ENCODE measurements at places on chromosomes 3 and 15. TPM values are rescaled to one million over a fixed set of nuclear protein-coding genes. Genes with fewer than 3 reads are reported as not detected.

The SHF gene
- total RNA-seq: 1.9 TPM

GRCh38 chr3:185746470-185746869, 78.4 kb downstream of the IGF2BP2 start:
- no peak for DNase-seq

GRCh38 chr3:62876064-62876463, 848 bp upstream of the CADPS start:
- DNase-seq: peak; percentile 7

The ITGA11 gene
- total RNA-seq: 0.20 TPM

DNA sequence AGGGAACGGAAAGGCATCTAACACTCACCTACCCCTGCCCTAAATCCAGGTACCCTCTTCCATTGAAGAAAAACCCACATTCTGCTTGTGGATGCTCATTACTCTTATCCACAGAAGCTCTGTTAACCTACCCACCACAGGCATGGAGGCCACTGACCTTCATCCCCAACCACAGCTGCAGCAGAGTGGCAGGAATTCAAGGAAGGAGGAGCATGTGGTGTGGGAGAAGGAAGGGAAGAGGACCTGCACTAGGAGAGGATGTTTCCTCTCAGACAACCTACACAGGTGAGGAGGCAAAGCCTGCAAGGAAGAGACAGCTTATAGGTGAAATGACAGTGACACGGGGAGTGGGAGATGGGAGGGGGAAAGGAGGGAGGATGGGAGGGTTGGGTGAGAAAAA, 192.5 kb upstream of the TSC22D2 start:
- no peak for DNase-seq

DNA sequence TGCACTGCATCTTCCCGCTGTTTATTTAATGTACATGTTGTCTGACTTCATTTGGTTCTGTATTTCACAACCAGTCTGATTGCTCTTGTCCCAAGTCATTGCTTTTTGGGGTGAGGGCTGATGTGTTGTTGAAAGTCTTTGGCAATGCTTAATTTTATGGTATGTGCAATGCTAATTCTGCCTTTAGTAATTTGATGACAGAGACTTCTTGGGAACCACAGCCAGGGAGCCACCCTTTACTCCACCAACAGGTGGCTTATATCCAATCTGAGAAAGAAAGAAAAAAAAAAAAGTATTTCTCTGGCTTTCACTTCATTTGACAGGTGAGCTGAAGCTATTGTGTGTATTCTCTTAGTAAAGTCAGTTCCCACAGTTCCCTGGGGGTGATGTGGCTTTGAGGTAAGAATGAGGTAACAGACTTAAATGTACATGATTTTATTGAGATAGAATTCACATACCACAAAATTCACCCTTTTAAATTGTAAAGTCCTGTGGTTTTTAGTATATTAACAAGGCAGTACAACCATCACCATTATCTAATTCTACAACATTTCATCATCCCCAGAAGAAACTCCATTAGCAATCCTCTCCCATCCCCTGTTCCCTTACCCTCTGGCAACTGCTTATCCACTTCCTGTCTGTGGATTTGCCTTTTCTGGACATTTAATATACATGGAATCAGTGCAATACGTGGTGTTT, 97.3 kb downstream of the SLCO3A1 start:
- no peak for DNase-seq

DNA sequence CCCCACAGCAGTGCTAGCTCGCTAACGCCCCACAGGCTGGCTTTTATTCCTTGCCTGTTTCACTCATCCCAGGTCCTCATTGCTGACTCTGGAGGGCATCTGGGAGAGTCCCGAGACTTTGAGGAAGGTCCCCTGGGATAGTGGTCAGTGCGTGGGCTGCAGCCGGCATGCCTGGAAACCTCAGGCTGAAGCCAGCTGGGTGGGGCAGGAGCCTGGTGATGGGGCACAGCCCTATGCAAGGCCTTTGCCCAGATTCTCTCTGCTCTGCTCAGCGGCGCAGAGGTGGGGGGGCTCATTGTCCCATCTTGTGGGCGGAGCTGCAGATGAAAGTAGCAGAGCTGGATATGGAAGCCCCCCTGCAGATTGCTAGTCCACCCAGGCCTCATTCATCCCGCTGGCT, 55.7 kb upstream of the SMAD6 start:
- DNase-seq: no peak

GRCh38 chr3:31946484-31947081, 34.5 kb downstream of the OSBPL10 start:
- DNase-seq: no peak

The KBTBD8 gene
- 5.9 TPM for total RNA-seq

- no peak for DNase-seq
Observed at GRCh38 chr3:41035456-41036022, 163.8 kb upstream of the CTNNB1 start.

DNA sequence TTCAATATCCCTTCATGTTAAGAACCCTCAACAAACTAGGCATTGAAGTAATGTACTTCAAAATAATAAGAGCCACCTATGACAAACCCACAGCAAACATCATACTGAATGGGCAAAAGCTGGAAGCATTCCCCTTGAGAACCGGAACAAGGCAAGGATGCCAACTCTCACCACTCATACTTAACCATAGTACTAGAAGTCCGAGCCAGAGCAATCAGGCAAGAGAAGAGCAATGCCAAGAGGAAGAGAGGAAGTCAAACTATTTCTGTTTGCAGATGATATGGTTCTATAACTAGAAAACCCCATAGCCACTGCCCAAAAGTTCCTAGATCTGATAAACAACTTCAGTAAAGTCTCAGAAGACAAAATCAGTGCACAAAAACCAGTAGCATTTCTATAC, 161.9 kb downstream of the UBE2E2 start:
- DNase-seq: peak; percentile 68

The PEAK1 gene
- 78.1 TPM for total RNA-seq

The CPA3 gene
- 13.2 TPM for total RNA-seq

The WDR72 gene
- not detected for total RNA-seq

The PLCL2 gene
- 15.6 TPM for total RNA-seq

DNA sequence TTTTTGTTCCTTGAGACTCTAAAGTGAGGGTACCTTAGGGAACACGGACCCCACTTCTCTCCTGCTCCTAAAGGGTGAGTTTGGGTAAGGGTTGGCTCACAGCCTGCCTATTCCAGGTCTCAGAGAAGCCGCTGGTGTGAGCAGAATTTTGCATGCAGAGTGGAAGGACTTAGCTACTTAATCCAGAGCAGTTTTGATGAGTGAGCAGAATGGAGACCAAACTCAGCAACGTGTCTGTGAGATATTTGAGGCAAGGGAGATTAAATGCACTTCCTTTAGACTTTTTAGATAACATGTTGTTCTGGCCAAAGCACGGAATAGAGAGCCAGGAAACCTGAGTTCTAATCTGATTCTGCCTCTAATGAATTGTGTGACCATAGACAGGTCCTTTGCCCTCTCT, 5.1 kb downstream of the SLC24A1 start:
- no peak for DNase-seq

GRCh38 chr3:16789344-16790120, 95.2 kb upstream of the PLCL2 start:
- DNase-seq: no peak

GRCh38 chr3:172536505-172536904, 13.3 kb upstream of the TNFSF10 start:
- no peak for DNase-seq

DNA sequence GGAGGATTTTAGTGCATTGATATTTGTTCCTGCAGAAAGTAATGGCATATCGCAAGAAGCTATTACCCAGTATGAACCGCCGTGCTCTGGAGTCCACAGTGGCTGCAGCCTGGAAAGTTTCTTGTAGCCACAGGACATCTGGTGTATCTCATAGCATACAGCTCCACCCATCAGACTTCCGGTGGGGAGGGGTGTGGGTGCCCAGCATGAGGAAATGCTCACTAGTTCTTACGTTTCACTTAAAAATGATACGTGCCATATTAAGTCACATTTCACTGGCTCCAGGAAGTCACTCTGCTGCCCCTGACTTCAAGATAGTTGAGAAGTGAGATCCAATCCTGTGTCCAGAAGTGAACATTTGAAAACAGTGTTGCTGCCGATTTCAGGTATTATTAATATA, 990.4 kb downstream of the GBE1 start:
- DNase-seq: no peak

The GDPGP1 gene
- 10.2 TPM for total RNA-seq

GRCh38 chr3:38154625-38155255, 10.6 kb upstream of the OXSR1 start:
- no peak for DNase-seq

DNA sequence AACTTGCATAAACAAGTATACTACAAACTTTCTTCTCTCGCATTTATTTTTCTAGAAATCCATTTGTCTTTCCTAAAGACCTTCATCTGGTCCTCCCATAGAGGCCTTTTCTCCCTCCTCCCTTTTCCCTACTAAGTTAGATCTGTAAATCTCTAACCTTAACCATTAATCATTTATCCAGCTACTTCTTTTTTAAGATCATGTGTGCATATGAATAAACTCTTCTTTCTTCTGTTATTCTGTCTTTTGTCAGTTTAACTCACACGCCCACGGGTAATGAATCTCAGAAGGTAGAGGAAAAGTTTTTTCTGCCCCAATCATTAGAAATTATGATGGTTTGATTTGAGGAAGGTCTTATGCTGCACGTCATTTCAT, 48.7 kb upstream of the FHIT start:
- no peak for DNase-seq

The DLEC1 gene
- total RNA-seq: not detected

The CCDC39 gene
- total RNA-seq: not detected

The BCL2A1 gene
- 2.1 TPM for total RNA-seq

The KNG1 gene
- total RNA-seq: not detected

DNA sequence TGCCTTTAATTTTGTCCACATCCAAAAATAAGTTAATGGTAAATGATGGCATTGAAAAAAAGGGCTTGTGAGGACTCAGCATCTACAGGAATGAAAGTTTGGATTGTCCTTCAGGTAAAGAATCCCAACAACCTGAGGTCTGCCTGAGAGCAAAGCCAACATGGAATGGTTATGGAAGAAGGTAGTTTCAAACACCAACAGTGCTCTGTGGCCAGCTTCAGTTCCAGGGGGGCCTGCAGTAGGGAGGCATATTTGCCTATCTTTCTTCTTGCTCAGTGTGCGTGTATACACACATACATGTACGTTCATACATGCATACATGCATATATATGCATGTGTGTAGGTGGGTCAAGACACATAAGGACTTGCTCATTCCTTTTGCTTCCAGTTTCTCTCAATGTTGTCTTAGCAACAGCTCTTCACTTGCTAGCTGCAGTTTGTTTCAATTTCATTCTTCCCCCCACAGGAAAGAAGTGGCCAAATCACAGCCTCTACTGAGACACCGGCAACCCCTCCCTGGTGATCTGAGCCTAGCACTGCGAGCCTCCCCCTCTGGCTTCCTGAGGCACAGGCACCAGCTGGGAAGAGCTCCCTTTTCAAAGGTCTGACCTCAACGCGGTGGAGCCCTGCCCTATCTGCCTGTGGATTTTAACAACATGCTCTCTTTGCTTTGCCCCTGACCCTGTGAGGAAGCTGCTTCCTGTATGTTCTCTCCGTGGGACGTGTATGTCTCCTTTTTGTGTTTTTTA, 146.2 kb downstream of the KLF13 start:
- no peak for DNase-seq

- no peak for DNase-seq
Observed at GRCh38 chr15:83110381-83110780, 2.9 kb downstream of the TM6SF1 start.

DNA sequence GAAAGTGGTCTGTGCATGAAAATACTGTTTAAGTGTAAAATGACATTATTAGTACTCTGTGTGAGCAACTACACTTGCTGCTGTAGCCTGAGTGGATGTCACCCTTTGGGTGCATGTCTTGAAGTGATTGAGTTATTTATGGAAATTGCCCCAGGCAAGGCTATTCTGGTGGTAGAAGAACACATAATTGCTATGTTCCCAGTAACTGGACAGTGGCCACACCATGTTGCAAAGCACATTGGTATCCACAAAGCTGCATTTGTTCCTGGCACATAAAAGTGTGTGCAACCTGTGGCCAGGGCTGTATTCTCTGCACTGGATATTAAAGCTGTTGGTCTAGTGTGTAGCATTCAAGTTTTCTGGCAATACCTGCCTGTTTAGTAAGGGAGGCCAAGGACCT, 23.8 kb downstream of the MTMR14 start:
- no peak for DNase-seq

GRCh38 chr3:57224856-57225255, 2.7 kb upstream of the APPL1 start:
- DNase-seq: no peak

DNA sequence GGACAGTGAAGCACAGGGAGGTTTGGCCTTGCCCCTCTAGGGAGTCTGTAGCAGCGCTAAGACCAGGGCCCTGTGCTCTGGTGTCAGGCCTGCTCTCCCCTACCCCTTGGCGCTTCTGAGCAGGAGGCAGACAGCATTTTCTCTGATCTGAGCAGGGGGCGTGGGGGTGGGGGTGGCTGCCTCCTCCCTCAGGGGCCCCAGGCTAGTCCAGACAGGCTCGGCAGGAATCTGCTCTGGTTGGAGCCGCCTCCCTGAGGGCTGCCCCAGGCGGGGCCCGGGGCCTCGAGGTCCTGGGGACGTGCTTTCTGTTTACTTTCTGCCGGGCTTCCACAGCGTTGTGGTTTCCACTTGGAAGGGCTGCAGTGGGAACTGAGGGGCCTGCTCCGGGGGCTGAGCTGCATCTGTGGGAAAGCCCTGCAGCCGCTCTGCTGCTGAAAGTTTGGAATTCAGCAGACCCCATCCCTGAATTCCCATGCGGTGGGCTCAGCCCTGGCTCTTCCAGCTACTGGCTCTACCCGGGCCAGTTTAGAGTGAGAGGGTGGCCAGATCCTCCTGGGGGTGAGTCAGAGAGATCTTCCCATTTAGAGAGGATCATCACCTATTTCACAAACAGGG, 105.4 kb downstream of the LINGO1 start:
- no peak for DNase-seq

DNA sequence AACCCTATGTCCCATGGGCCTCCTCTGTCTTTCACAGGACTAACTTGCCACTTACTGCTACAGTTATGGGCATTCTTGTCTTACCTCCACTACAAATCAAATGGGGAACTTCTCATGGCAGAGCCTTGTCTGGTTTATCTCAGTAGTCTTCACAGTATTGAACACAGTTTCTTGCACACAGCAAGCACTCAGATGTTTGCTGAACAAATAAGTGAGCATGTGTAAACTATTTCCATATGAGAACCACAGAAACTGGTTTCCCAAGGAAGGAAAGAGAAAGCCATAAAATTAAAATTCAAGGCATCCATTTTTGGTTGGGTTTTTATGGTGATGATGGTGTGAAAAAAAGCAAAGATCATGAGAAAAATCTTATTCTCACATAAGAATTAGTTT, 189.2 kb downstream of the MEX3B start:
- no peak for DNase-seq

The NGRN gene
- 87.3 TPM for total RNA-seq

- no peak for DNase-seq
Observed at GRCh38 chr3:127784865-127785710, 37.2 kb downstream of the MGLL start.

DNA sequence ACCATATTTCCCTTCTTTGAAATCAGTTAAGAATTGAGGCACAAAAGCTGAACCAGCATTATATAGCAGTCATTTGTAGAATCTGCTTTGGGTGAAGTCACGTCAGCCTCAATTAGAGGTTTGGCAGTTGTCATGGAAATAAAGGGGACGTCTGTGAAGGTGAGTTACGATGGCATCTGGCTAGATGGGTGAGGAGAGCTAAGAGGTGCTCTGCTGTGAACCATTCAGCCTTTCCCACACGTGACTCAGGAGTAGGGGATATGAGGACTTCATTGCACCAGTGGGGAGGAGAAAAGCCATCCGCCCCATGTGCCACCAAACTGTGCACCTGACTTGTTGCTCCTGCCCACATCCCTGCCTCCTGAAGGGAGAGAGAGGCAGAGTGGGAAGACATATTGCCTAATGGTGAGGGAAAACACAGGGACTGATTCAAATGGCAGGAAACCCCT, 2.8 kb upstream of the C15orf40 start:
- DNase-seq: no peak
